ENCODE measurements at places on chromosomes 2 and 18. TPM values are rescaled to one million over a fixed set of nuclear protein-coding genes. Genes with fewer than 3 reads are reported as not detected.

GRCh38 chr2:1350111-1350510 lies 63.2 kb upstream of the TPO start:
- DNase-seq = no peak

DNA sequence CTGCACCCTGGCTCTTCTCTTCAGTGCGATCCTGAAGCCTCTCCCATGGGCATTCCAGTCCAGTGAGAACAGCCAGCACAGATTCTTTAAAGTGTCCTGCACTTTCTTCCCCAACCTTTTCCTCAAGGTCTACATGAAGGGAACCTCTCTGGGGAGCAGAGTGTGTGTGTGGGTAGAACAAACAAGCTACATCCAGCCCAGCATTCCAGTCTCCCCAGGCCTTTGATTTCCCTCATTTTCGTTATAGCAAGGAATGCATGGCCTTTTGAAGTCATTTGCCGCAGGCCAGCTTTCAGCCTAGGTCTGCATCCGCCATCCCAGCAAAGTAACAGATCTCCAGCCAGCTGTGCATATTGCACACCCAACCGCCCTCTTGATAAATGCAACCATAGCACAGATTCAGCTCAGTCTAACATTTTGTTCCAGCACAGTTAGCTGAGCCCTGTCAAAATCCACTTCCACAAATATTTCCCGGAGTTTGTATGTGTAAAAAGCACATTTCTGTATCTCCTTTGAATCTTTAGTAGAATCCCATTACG lies 44.6 kb downstream of the CD8B2 start:
- no peak for DNase-seq

GRCh38 chr2:72147303-72147971 lies at the start of gene CYP26B1:
Gene CYP26B1, minus strand, starts transcription at chr2:72147862. Its CDS starts 28 bp downstream, at chr2:72147834.
- peak; percentile 68 for DNase-seq

- DNase-seq = no peak
Measured at GRCh38 chr2:210399440-210400041, 77.0 kb downstream of the LANCL1 start.

DNA sequence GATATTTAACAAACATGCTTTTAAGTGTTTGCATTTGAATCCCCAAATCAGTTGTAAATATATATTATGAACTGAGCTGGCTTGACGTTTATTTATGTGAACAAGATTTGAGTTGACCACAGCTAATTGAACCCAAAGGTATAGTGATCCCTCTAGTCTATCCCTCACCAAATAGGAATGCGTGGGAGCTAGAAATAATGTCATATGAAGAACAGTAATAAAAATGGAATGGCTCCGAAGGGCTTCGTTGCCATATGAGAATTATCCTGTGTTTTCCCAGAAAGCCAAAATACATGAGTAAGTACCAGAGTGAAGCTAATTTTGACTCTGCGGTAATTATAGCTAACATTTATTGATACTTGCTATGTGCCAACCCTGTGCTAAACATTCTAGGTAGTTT lies 142.7 kb downstream of the ADCYAP1 start:
- no peak for DNase-seq

DNA sequence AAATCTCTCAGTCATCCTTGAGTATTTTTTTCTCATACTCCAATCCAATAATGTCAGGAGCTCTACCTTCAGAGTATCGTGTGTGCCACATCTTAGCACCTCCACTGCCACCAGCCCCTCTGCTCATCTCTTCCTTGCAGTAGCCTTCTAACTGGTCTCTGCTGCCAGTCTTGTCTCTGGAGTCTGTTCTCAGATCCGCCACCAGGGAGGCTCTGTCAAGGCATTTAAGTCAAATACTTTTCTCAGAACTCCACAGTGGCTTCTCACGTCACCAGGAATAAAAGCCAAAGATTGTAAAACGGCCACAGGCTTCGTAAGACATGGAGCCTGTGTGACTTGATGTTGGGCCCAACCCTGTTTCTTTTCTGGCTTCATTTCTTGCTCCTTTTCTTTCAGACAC lies 7.1 kb downstream of the UNC50 start:
- no peak for DNase-seq

DNA sequence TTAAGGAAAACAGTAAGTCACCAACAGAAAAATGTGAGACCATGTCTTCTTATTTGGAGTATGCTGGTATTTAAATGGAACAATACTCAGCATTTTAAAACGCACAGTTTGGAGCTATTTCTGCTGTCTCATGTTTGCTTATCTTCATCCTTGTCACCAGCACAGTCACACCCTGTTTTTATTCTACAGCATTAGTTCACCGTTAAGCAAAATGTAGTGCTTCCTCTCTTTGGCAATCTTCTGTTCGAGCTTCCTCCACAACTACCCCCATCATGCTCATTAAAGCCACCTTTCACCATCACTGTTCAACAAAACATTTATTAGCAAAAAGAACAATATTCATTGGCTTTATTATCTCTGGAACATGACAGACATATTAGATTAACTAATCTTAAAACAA lies 64.0 kb downstream of the SLC40A1 start:
- DNase-seq = no peak

DNA sequence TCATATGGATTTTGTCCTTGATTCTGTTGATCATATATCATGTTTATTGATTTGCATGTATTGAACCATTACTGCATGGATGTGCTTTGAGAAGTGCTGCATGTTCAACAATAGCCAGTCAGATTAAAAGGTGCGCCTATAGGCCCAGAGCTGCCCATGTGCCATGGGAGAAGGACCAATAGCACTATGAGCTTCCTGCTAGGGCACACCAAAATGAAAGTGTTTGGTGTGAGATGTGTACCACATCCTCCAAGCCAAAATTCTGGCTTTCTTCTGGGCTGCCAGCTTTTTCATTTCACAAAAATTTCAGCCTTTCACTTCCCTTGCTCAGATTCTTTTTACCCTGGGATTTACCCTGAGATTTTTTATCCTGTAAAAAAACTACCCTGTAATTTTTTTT lies 34.8 kb upstream of the MMADHC start:
- no peak for DNase-seq

DNA sequence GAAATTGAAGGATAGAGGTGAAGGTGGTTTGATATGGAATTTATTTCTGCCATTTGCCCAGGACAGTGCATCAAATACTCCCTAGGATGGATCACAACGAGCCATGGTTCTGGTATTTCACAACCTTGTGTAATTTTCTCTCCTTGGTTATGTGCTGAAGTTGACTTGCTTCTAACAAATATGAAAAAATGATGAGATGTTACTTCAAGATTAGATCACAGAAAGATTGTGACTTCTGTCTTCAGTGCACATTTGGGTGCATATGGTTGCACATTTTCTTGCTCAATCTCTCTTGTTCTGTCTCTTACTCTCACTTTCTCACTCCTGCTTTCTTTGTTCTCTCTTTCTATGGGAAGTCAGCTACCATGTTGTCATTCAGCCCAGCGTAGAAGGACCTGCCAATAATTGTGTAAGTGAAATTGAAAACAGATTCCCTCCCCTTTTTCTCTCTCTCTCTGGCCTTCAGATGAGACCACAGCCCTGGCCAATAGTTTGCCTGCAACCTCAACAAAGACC lies 104.6 kb upstream of the RMDN2 start:
- DNase-seq = no peak

GRCh38 chr2:231228974-231229529 lies 30.6 kb downstream of the ARMC9 start:
- no peak for DNase-seq

GRCh38 chr2:26924731-26925099 lies 45.7 kb upstream of the MAPRE3 start:
- DNase-seq = no peak

GRCh38 chr18:63974991-63975390 lies 5.1 kb downstream of the SERPINB8 start:
- no peak for DNase-seq

GRCh38 chr2:44705876-44706480 lies 235.5 kb upstream of the SIX3 start:
- DNase-seq = no peak

- peak; percentile 63 for DNase-seq
Measured at GRCh38 chr2:60337142-60337497, 216.3 kb downstream of the BCL11A start.

- DNase-seq = no peak
Measured at GRCh38 chr18:3454365-3455089, 4.6 kb downstream of the TGIF1 start.

DNA sequence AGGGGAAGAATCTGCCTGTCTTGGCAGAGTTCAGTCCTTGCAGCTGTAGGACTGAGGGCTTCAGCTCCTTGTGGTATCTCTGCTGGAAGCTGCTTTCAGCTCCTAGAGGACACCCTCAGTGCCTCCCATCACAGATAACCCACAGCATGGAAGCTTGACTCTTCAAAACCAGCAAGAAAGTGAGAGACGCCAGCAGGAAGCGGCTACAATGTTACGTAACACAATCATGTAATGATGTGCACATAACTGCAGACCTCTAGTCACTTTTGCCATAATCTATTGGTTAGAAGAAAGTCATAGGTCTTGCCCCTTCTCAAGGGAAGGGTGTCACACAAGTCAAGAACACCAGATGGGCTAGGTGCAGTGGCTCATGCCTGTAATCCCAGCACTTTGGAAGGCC lies 69.1 kb upstream of the AFF3 start:
- DNase-seq = no peak

- no peak for DNase-seq
Measured at GRCh38 chr2:100891906-100892642, 72.1 kb downstream of the NPAS2 start.

DNA sequence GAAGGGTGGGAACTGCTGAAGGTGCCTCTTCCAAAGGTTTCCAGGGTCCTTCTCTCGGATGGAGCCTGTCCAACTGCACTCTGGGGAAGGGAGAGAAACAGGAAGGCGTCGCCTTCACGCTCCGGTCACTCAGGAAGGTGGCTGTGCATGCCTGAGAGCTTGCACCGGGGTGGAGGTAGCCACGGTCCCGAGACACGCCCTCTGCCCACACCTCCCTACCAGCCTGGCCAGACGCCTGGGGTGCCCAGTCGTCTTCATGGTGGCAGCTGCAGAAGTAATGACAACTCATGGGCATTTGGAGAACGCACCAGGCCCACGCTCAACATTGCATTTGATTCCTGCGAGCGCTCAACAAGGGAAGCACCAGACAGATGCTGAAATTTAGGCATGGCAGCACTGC lies 59.9 kb downstream of the ADNP2 start:
- DNase-seq = peak; percentile 34

GRCh38 chr18:70310560-70311320 lies 21.9 kb downstream of the SOCS6 start:
- no peak for DNase-seq

DNA sequence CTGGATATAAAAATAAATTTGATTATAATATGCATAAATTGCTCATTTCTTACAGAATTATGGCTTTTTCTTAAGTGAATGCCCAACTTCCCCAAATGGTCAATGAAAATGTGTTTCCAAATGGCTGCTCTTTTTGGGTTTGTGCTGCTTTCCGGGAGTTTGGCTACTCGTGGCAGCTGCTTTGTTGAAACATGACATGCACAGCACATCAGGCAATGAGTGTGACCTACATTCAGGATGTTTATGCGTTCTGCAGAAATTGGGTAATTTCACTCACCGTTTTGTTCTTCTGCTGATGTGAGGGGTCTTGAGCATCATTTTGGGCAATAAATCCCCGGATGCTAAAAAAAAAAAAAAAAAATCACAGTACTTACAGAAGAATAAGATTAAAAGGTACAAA lies 825.0 kb upstream of the KLHL29 start:
- no peak for DNase-seq

GRCh38 chr2:75320898-75321598 lies 121.7 kb upstream of the TACR1 start:
- no peak for DNase-seq

DNA sequence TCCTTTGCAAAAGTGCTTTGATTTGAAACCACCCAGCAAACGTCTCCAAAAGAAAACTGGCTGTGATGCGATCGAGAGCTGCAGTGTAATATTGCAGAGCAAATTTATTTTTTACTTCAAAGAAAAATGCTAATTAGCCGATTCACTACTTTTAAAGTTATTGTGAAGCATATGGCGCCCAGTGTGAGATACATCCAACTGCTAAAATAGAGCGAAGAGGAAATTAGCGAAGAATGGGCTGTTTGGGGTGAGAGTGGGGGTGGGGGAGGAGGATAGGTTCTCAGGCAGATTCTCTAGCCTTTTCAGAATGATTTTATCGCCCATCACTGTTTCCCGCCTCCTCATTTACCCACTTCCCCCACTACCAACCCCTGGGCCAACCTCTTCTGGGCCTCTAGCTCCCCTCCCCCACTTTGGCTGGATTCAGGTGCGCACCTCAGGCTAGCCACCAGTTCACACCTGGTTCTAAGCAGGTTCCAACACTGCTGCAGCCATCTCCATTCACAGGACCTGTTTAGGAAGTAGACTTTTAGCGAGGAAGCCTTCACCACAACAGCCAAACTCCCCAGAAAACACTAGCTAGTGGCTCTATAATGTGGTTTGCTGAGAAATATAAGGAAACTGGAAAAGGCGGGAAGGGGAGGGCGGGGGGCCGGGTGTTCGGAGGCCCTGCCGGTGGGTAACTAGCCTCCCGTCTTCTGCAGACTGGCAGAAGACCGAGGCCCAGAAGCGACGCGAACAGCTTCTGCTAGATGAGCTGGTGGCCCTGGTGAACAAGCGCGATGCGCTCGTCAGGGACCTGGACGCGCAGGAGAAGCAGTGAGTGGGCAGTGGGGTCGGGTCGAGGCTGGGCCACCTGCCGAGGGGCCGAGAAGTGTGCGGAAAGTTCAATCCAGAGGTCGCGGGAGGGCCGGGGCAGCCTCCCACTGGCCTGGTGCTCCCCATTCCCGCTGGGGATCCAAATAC lies 6.0 kb upstream of the OTX1 start:
- no peak for DNase-seq

GRCh38 chr2:101609433-101609832 lies 88.1 kb upstream of the MAP4K4 start:
- no peak for DNase-seq

Gene HMSD
- polyA plus RNA-seq = 0.42 TPM

Gene THSD7B
- polyA plus RNA-seq = 0.04 TPM

Gene ACKR3
- 12.6 TPM for polyA plus RNA-seq

Gene ASB18
- polyA plus RNA-seq = not detected

Gene IL1RL2
- 0.47 TPM for polyA plus RNA-seq

Gene PELI1
- polyA plus RNA-seq = 5.7 TPM

Gene SNTG2
- 1.4 TPM for polyA plus RNA-seq

Gene ATP6V1C2
- 2.0 TPM for polyA plus RNA-seq

Gene LINC00305
- 0.09 TPM for polyA plus RNA-seq

Gene C2orf74
- polyA plus RNA-seq = 21.4 TPM

Gene KCNG2
- not detected for polyA plus RNA-seq
